ENCODE measurements at places on chromosomes 5 and 9.

DNA sequence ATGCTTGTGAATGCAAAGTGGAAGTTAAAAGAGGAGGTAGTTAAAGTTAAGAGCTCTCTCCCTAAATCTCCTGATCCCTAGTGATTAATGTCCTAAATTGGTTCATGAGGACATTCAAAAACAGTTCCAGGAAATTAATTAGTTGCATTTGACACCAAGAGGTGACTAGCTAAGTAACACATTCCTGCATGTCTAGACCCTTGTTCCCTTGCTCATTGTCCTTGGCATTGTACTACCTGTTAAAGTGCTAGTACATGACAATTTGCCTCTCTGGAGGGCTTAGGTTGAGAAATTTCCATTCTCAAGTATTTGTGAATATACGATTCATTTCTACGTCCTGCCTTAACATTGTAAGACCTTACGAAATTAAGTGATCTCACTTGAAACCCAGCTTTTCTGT lies 278.6 kb upstream of the CDH10 start:
- DNase-seq: no peak

DNA sequence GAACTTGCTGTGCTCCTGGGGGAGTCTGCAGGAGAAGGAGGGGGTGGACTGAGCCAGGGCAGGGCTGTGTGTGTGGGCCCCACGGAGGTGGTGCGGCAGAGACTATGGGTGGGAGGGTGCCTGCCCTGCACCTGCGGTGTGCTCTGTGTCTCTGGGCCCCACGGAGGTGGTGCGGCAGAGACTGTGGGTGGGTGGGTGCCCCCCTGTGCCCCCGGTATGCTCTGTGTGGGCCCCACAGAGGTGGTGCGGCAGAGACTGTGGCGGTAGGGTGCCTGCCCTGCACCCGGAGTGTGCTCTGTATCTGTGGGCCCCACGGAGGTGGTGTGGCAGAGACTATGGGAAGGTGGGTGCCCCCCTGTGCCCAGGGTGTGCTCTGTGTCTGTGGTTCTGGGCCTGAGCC lies 103.7 kb downstream of the EHMT1 start:
- no peak for DNase-seq

DNA sequence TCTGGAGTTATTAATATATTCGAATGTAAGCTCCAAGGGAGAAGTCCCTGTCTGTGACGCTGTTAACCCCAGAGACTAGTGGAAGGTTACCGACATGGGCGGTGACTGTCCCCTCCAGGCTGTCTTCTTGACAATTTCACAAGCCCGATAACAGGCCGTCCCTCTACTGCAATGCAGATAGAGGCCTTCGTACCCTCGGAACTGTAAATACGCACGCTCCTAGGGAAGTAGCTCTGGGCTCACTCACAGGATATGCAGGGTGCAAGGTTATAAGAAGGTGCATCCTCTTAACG lies 680 bp upstream of the RFK start:
- DNase-seq: peak; percentile 86

DNA sequence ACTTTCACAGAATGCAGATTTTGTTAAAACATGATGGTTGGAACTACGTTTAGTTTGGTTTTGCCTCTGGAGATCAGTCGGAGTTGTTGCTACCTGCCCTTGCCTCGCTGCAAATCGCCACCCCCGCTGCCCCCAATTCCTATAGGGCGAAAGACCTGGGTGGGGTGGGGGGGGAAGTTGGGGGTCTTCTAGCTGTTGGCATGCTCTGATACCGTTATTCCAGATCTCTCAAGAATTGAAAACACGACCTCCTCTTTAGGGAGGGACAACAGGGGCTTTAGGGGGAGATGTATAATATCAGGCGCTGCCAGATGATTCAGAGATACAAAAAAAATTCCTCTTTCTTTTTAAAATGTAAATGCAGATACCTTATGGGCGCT lies 36.4 kb upstream of the NFIB start:
- DNase-seq: no peak

DNA sequence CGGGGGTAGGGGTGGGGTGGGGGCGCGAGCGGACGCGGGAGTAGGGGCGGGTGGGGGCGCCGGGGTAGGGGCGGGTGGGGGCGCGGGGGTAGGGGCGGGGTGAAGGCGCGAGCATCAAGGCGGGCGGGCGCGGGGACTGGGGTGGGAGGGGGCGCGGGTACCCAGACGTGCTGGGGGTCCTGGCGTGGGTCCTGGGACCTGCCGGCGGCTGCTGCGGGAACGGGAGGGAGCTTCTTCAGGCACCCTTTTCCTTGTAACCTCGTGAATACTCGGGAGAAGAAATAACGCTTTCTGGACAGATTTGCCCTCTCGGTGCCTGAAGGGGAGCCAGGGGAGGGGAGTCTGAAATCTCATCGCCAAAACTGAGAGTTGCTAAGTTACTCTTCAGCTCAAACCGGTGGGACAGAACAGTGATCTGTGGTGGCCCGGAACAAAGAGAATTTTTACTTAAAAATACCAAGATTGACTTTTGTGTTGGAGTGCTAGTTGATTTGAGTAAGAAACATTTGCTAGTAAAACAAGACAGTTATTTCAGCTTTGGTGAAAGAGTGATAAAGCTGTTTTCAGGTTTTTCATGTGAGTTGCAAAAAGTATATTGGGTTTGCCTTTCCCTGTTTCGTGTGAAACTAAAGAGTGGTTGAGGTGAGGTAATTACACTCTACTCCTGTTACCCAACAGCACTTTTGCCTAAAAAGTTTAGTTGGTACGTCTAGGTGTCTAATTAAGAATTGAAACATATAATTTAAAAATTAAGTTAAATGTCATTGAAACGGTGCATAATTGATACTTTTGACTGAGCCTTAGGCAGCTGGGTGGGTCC lies 643 bp downstream of the PLEKHG4B start:
- DNase-seq: no peak

DNA sequence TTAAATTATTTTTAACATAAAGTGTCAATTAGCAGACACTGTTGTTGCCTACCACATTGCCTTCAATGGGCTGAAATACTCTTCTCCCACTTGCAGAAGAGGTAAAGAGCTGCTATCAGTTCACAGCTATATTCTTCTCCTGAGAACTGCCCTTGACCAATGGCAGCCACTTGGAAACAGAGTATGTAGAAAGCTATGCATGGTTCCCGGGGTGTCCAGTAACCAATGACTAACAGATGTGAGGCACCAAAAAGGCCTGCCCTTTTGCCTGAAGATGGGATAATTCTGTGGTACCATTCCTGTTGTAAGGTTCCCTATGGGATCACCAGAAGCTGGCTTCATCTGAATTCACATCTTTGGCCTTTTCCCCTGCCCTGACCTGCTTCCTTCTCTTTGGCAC lies 181.4 kb upstream of the MAP3K1 start:
- DNase-seq: no peak

- DNase-seq: no peak
These were observed 80.6 kb upstream of the IRX4 start for GRCh38 chr5:1963358-1963757.

DNA sequence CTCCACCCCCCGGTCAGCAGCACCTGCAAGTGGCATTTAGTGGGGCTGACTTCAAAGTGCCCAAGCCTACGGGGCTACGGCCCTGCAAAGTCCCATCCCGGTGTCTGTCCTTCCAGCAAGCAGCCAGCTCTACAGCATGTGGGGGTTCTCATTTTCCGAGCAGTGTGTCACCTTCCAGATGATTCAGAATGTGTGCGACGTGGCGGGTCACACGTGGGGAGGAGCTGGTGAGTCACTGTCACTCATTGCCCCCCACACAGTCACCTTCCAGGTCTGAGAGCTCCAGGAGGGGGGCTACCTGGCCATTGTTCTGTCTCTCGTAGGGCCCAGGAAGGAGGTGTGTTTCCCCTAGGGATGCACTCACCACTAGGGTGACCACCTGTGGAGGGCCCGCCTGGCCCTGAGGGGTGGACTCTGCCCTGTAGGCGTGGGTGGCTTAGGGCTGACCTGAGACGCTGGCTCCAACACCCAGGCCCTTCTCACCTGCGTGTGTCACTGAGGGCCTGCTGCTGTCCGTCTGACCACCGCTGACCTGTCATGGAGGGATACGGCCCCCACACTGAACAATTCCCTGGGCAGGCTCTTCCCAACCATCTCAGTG lies 70.2 kb downstream of the SEMA4D start:
- DNase-seq: no peak

DNA sequence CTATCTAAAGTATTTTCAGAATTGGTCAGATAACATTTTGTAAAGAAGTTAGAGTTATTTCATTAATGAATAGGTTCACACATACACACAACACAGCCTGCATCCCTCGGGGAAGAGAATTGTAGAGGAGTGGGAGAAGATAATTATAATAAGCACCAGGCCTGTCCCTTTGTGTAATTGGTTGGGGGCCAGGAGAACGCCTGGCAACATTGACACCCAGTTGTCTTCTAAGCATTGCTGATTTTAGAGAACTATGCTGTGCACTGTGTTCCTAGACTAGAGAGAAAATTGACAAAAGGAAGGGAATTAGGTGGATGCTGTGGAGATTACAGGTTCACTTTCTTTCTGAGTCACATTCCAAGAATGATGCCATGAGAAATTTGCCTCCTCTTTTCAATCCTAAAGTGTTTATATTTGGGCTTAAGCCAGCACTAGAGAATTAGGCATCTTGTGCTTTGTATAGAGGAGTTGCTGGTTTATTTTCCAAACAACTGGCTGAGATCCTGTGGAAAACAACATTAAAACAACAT lies 247.6 kb downstream of the COX7C start:
- DNase-seq: no peak

DNA sequence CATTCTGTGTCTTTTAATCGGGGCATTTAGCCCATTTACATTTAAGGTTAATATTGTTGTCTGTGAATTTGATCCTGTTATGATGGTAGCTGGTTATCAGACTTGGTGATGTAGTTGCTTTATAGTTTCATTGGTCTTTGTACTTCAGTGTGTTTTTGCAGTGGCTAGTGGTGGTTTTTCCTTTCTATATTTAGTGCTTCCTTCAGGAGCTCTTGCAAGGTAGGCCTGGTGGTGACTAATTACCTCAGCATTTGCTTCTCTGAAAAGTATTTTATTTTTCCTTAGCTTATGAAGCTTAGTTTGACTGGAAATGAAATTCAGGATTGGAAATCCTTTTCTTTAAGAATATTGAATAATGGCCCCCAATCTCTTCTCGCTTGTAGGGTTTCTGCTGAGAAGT lies 156.9 kb downstream of the CNTLN start:
- no peak for DNase-seq

DNA sequence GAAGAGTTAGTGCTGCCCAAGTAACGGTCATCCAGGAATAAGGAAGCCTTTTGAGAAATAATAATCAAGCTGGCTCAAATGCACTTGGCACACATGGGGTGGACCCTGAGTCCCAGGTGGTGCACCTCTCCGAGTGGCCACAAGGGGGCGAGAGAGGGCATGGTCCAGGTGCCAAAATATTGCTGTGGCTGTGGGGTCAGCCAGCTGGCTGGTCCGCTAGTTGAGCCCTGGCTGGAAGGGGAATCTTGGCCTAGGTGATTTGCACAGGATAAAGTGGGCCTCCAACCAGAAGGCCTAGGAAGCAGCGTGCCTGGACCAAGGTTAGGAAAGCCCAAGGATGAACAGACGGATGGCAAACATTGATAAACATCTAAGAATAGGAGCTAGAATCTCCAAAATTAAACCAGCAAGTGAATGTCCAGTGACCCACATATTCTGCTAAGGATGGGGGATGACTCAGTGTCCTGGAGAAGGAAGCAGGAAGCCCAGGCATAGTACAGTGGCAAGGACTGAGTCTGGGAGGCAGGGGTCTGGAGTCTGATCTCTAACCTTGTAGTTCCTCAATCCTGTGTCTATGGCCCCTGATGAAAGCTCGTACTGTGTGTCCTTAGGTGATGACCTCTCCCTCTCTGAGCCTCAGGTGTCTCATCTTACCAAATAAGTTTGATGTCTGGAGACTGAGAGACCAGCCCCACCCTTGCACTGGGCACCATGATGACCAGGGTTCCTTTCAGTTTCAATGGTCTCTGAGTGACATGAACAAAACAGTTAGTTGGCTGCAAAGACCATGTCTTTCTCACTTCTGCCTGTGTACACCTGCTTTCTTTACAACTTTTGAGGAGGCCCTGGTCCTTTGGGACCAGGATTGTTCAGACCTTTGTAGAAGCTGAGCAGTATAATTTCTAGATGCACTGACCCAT lies 19.2 kb upstream of the SHB start:
- peak; percentile 73 for DNase-seq

DNA sequence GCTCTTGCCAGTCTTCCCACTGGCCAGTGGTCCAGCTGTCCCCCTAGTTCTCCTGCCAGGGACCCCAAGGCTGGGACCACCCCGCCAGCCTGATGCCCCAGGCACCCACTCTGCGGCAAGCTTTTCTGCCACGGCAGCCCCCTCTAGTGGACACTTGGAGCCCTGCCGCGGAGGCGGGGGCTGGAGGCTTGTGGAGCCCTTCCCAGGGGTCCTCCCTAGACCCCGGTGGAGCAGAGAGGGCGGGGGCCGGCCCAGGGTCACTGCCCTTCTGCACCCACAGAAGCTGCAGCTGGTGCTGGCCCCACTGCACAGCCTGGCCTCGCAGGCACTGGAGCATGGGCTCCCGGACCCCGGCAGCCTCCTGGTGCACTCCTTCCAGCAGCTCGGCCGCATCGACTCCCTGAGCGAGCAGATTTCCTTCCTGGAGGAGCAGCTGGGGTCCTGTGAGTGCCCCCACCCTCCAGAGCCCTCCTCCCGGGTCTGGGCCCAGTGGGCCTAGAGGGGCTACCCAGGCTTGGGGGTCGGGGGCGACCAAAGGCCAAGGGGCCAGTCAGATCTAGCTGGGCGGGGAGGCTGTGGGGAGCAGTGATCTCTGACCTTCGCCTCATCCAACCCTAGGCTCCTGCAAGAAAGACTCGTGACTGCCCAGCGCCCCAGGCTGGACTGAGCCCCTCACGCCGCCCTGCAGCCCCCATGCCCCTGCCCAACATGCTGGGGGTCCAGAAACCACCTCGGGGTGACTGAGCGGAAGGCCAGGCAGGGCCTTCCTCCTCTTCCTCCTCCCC lies 9.1 kb downstream of the EGFL7 start:
- DNase-seq: peak; percentile 10

- peak; percentile 54 for DNase-seq
These were observed 567 bp upstream of the SPIN1 start for GRCh38 chr9:88387552-88388202.

DNA sequence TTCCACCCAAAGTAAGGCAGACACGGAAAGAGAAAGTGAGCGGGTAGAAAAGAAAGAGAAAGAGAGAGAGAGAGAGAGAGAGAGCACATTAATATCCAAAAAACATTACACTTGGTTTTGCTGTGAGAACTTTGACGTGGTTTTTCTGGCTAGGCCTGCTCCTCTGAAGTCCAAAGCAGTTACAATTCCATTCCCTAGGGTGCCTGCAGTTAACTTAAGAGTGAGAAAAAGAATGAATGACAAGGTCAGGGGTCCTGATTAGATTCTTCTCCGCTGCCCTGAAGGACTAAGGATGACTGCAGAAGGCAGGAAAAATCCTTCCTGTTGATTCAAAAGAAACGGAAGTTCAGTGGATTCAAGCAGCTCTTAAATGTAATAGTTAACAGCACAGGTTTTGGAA lies 589.8 kb downstream of the PRELID2 start:
- no peak for DNase-seq

Data from NCI-H1092 treated with DMSO at 0.1 percent for 48 hours (cell line).